B cell (primary cell): ENCODE measurements at places on chromosomes 3 and 15. TPM values are rescaled to one million over a fixed set of nuclear protein-coding genes. Genes with fewer than 3 reads are reported as not detected.

- no peak for DNase-seq
- H3K27ac ChIP-seq = peak overlapping the region; percentile 9
- H3K4me1 ChIP-seq = no peaks in the 10 kb centered on the region
- H3K27me3 ChIP-seq = no peaks in the 10 kb centered on the region
- H3K4me3 ChIP-seq = no peak overlapping the region
- peaks cover 2% of the 10 kb centered on the region for H3K36me3 ChIP-seq
Measured at GRCh38 chr15:82832601-82833361, 23.4 kb downstream of the WHAMM start.

DNA sequence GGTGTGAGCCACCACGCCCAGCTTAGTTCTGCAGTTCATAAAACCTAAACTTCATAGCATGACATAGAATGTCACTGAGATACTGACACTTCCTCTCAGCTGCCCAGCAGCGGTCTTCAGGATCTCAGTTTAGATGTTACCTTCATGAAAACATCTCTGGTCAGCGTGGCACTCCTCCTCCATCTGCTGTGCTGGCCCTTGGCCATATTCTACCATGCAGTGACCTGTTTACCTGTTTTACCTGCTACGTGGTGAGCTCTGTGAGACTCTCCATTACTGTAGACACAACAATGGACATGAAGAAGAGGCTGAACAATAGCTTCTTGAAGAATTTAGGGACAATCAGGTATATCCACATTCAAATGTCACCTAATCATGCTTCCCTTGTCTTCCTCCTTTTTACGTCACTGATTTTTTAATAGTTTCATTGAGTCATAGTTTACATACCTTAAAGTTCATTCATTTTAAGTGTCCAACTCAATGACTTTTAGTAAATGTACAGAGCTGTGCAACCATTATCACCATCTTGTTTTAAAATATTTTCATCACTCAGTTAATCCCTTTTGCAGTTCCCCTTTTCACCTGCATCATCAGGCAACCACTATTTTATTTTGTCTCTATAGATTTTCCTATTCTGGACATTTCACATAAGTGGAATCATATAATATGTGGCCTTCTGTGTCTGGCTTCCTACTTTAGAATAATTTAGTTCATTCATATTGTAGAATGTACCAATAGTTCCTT is 32.2 kb upstream of the PTPN23 start:
- H3K36me3 ChIP-seq = peaks cover 14% of the 10 kb centered on the region
- H3K27ac ChIP-seq = no peak overlapping the region
- no peaks in the 10 kb centered on the region for H3K27me3 ChIP-seq
- no peak overlapping the region for H3K4me3 ChIP-seq
- H3K4me1 ChIP-seq = peaks cover 21% of the 10 kb centered on the region

The NOX5 gene
- 0.05 TPM in 1 of 2 replicates, not detected in the other for total RNA-seq

DNA sequence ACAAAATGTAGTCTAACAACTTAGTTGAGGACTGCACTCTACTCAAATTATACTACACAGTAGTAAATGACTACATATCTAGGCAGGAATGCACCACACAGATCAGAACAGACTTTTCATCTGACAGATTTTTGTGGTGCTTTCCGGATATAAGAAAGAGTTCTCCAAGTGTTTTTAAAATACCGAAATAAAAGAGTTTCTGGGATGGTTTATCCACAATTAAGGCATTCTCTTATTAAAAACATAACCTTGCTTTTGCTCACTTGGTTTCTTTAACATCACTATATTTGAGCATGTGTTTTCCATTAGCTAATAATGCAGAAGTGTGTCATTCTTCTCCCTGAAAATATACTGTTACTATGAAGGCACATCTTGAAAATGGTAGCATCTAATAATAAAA is 132.9 kb downstream of the MAGI1 start:
- H3K27me3 ChIP-seq = no peaks in the 10 kb centered on the region
- no peak overlapping the region for H3K27ac ChIP-seq
- no peak for DNase-seq
- no peak overlapping the region for H3K4me3 ChIP-seq
- no peaks in the 10 kb centered on the region for H3K4me1 ChIP-seq

The SCG3 gene
- total RNA-seq = not detected in 2 replicates

- H3K36me3 ChIP-seq = no peaks in the 10 kb centered on the region
- no peaks in the 10 kb centered on the region for H3K4me1 ChIP-seq
- H3K4me3 ChIP-seq = no peak overlapping the region
- no peak for DNase-seq
Measured at GRCh38 chr3:80190051-80190450, 422.3 kb upstream of the ROBO1 start.

DNA sequence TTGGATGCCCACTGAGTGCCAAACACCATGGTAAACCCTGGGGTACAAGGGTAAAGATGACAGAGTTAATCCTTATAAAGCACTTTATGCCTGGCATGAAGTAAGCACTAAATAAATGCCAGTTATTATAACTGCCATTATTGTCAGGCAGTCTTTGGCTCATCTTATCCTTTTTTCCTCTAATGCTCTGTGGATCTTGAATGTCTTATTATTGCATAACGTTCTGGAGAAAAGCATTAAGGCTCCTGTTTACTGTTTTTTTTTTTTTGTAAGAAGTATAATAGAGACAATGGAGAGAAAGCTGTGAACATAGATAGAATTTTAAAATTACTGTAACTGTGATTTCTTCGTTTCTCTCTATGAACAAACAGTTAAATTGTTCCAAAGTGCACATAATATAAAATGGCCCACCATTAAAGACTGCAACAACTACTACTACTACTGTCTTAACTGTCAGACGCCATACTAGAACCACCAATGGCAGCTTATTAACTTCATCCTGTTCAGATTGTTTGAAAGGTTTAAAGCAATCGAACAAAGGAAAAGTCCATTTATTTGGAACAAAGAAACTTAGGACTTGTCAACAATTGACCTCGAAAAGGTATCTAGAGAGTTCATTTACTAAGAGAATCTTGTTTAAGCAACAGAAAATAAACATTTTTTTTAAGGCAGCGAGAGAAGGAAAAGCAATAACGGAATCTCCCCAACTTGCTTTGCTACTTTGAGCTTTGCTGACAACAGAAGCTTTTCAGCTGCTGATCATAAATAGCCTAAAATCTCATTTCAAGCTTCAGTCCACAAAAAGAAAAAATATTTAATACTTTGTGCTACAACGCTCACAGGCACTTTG is 520.7 kb downstream of the ROBO1 start:
- no peaks in the 10 kb centered on the region for H3K36me3 ChIP-seq
- DNase-seq = no peak
- no peaks in the 10 kb centered on the region for H3K4me1 ChIP-seq
- no peaks in the 10 kb centered on the region for H3K27me3 ChIP-seq
- no peak overlapping the region for H3K27ac ChIP-seq
